Islet precursor cell (in vitro differentiated cells): ENCODE measurements at places on chromosomes 7 and 10.

- DNase-seq = peak; percentile 98
Measured at GRCh38 chr7:16753102-16753931, at the start of gene TSPAN13. TSS of gene TSPAN13 (plus strand) at chr7:16753755. CDS start at chr7:16753968, 213 bp downstream.

DNA sequence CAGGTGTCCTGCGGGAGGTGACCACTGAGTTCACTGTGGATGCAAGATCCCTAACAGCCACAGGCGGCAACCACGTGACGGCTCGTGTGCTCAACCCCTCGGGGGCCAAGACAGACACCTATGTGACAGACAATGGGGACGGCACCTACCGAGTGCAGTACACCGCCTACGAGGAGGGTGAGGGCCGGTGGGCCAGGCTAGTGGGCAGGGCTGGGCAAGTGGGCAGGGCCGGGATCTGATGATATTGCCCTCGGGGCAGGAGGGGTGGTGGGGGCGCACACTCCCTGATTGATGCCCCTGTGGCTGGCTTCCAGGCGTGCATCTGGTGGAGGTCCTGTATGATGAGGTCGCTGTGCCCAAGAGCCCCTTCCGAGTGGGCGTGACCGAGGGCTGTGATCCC is 15.8 kb downstream of the FLNC start:
- DNase-seq = no peak

- DNase-seq = no peak
Measured at GRCh38 chr10:35998026-35998425, 355.9 kb upstream of the FZD8 start.

DNA sequence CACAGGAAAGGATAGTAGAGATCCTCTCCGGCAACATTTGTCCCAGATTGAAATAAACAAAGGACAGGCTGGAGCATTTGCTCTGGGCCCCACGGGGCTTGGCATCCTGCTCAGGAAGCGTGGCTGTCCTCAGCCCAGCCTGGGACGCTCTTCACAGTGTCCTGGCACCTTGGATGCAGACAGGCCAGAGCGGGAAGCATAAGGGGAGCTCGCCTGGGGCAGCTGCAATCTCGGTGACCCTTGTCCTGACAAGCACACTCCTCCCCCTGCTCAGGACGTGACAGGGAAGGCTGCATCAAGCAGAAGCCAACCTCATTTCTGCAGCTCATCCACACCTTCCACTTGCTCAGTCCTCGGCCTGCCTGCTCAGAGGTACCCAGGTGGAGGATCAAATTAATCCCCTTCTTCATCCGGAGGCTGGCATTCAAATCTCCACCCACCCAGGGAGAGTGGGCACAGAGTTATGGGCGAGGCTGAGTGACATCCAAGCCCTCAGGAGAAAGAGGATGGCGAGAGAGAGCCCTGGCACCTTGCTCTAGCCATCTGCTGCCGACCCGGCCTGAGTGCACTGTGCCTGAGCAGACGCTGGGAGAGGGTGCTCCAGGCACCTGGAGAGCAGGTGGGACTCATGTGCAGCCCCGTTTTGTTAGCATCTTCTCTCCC is 47.6 kb downstream of the ABRAXAS2 start:
- no peak for DNase-seq

- DNase-seq = no peak
Measured at GRCh38 chr10:132328738-132329137, 3.3 kb upstream of the LRRC27 start.

- DNase-seq = no peak
Measured at GRCh38 chr10:94061026-94061425, 67.3 kb downstream of the PLCE1 start.

- DNase-seq = peak; percentile 88
Measured at GRCh38 chr10:28684157-28684985, 7.0 kb downstream of the BAMBI start.

- no peak for DNase-seq
Measured at GRCh38 chr7:86747698-86748097, 104.0 kb downstream of the GRM3 start.

GRCh38 chr10:93652857-93653256 is 40.5 kb downstream of the PDE6C start:
- no peak for DNase-seq

DNA sequence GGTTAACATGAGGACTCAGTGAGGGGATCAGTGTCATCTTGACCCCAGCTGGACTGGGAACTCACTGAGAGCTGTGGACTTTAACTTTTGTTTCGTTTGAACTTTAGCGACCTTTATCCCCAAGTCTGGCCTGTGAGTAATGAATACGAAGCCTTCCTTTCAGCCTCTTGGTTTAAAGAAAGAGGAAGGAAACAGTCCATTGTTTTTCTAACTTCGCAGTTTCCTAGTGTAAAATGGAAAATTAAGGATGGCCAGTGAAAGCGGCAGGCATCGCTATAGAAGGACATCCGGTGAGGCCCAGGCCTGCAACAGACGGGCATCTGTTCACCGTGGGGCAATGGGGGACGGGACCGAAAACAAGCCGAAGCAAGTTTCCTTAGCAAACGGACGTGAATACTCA is 44.1 kb upstream of the ADO start:
- no peak for DNase-seq

DNA sequence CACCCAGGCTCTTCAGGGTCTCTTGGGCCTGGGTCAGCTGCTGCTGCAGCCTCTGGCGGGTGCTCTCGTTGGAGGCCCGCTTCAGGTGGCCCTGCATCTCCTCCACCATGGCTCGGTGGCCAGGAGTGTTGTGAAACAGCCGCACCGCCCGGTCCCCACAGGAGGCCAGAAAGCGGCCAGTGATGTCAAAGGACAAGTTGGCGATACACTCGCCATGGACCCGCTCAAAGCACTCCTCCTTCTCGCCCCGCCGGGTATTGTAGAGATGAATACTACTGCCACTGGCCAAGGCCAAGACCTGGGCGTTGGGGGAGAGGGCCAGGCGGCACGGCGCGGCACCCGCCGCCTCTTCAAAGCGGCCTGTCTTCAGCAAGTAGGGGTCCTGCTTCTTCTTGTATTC is 7.9 kb downstream of the TBL2 start:
- DNase-seq = no peak

- DNase-seq = no peak
Measured at GRCh38 chr7:931871-932650, 22.4 kb downstream of the ADAP1 start.
